Kidney (tissue), 22 donors: ENCODE measurements at places on chromosomes 1 and 21. TPM values are rescaled to one million over a fixed set of nuclear protein-coding genes. Genes with fewer than 3 reads are reported as not detected.

DNA sequence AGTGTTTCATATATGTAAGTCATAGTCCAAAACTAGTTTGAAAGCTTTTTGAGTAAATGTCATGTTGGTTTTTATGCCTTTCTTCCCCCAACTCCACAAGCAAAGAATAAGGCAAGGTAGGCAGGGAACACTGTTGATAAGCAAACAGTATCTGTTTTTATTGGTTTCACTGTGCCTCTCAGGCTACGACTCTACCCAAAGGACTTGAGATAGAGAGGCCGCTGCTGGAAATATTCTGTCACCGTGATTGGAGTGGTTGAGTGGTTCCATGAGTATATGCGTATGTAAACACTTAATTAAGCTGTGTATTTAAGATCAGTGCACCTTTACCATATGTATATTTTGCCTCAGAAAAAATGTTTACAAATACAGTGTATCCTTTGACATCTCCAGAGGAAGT lies 138.1 kb upstream of the KIF26B start:
- H3K36me3 ChIP-seq, result no peaks in the 10 kb centered on the region
- no peak overlapping the region for H3K4me3 ChIP-seq
- H3K4me1 ChIP-seq, result no peaks in the 10 kb centered on the region
- H3K27ac ChIP-seq, result no peak overlapping the region

DNA sequence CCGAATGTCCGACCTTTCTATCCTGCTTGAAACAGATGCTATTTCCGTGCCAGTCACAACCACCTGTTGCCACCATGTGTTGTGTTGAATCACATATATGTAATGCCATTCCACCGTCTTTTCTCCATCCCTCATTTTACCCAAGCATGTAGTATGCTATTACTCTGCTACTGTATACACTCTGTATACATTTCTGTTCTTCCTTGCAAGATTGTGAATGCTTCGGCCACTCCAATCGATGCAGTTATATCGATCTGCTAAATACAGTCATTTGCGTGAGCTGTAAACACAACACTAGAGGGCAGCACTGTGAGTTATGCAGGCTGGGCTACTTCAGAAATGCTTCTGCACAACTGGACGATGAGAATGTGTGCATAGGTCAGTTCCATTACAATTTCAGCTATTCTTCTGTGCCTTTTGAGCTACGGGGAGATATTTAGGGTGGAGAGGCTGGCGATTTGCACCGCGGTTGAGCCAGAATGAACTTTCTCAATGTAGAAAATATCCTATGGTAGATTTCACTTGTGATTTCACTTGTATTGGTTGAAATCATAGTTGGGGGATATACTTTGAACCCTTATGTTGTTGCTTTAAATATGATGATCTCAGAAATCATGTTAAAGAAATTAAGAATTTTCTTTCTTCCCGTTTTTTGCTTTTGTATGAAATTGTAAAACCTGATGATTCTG lies 289.8 kb downstream of the NTNG1 start:
- H3K4me1 ChIP-seq, result no peaks in the 10 kb centered on the region
- no peak overlapping the region for H3K4me3 ChIP-seq
- H3K36me3 ChIP-seq, result no peaks in the 10 kb centered on the region
- DNase-seq, result peak; percentile 51

DNA sequence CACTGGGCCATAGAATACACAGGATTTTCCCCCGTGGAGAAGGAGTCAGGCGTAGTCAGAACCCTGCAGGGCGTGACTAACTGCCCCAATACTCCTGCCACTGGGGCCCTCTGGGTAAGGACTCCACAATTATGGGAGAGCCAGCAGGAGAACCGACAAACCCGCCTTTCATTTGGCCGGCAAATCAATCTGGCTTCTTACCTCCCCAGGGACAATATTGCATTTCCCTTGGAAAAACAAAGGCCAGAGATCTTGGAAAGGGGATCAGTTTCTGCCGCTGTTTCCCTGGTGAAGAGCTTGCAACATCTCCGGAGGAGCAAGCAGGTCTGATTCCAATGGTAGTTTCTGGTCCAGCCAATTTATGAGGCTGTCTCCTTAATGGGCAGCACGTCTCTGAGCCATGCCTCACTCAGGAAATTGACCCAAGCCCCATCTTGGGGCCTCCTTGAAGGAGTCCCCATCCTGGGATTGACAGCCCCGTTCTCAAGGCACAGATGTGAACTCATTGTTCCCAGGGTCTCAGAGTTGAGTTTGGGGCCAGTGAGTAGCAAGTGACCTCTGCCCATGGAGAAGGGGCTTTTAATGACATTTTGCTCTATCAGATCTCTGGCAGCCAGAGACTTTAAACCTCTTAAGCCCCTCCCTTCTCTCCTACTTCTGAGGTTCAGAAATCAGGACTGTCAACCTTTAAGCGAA lies 4.3 kb downstream of the TRABD2B start:
- DNase-seq, result peak; percentile 32
- peak overlapping the region; percentile 59 for H3K27ac ChIP-seq
- H3K27me3 ChIP-seq, result peaks cover 4% of the 10 kb centered on the region
- no peak overlapping the region for H3K4me3 ChIP-seq

GRCh38 chr1:16984717-16985116 lies 4.3 kb upstream of the MFAP2 start:
- H3K27me3 ChIP-seq, result no peaks in the 10 kb centered on the region
- no peak overlapping the region for H3K4me3 ChIP-seq
- no peak for DNase-seq
- no peaks in the 10 kb centered on the region for H3K4me1 ChIP-seq
- peaks cover 3% of the 10 kb centered on the region for H3K36me3 ChIP-seq

PLXNA2 gene
- 27.9 TPM for total RNA-seq

LCE2B gene
- total RNA-seq, result not detected

DNA sequence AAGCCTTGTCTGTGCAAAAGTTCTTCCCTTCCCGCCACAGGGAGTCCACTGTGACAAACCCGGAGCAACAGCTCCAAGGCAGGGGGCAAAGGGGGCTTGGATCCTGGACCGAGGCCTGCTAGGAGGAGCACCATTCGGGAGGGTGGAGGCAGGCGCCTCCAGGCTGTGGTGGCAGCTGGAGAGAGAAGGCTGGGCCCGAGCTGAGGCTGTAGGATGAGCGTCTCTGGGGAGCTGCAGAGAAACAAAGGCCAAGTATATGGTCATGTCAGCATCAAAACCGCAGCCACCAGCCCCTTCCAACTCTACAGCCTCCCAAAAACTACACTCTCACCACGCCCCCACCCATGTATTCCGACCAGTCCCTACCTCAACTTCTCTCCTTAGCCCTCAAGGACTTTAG lies 579 bp downstream of the SH3BP5L start:
- H3K4me3 ChIP-seq, result peak overlapping the region; percentile 98
- H3K27ac ChIP-seq, result peak overlapping the region; percentile 79
- no peaks in the 10 kb centered on the region for H3K27me3 ChIP-seq
